ENCODE measurements at places on chromosomes 1 and 21.

- no peak for ATAC-seq
Measured at GRCh38 chr1:16175610-16176553, 20.0 kb upstream of the EPHA2 start.

DNA sequence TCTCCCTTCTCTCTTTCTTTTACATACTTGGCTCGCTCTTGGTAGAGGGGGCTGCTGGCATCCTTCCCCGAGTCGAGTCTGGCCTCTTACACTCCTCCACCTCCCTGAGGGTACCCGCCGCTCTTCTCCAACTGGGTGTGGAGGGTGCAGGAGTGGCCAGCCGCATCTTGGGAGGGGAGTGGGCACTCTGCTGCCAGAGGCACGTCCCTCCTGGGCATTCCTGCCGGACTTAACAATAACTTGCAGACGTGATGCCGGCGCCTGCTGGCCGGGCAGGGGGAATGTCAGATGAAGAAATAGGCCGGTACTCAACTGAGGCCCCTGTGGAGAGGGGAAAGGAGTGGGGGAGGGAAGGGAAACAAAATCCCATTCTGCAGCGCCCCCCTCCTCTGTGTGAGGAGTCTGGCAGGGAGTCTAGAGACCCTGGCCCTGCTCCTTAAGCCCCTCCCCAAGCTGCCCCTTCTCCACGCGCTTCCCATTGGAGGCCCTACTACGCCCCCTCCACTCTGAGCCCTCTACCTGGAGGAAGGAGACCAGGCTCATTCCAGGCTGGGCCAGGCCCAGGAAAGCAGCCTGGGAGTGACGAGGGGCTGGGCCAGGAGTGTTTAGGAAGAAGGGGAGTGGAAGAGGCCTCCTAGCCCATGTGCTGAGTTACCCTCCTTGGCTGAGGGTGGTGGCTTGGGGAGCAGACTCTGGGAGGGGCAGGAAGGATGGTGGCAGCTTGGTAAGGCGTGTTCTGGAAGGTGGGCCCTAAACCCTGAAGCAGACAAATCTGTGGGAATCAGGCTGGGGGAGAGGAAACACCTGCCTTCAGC is 1.8 kb downstream of the ATP2B4 start:
- peak; percentile 61 for ATAC-seq

DNA sequence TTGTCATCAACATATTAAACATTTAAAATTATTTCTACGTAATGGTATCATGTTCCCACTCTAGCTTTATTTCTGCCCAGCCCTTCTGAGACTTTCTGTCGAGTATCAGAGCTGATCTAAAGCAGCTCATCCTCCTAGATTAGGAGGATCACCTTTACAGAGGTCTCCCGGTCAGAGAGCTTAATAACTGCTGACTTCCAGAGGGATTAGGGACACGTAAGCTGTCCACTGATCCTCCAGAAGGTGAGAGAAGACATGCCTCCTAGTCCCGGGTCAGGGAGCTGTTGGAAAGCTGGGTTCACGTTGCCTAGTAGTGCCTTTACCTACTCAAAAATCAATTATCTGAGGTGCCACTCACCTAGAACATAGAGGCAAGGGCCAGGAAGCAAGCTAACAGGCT is 31.2 kb upstream of the NADK start:
- no peak for ATAC-seq

DNA sequence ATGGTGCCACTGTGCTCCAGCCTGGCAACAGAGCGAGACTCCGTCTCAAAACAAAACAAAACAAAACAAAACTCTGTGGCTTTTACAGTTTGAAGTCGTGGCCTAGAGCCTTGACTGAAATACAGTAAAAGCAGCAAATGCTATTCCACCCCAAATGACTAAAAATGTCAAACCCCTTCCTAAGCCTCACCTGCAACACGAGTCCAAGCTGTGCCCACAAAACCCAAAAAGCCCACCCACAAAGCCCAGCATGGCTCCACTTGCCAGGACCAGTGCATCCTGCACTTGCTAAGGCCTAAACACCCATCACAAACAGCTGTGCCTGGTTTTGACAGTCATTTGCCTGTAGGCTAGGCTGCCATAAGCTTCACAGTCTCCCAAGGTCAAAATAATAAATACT is 21.3 kb downstream of the VAV3 start:
- ATAC-seq = no peak

GRCh38 chr1:2778220-2778592 is 23.3 kb downstream of the TTC34 start:
- ATAC-seq = no peak

GRCh38 chr1:54834007-54834541 is 33.0 kb upstream of the TTC22 start:
- ATAC-seq = no peak

DNA sequence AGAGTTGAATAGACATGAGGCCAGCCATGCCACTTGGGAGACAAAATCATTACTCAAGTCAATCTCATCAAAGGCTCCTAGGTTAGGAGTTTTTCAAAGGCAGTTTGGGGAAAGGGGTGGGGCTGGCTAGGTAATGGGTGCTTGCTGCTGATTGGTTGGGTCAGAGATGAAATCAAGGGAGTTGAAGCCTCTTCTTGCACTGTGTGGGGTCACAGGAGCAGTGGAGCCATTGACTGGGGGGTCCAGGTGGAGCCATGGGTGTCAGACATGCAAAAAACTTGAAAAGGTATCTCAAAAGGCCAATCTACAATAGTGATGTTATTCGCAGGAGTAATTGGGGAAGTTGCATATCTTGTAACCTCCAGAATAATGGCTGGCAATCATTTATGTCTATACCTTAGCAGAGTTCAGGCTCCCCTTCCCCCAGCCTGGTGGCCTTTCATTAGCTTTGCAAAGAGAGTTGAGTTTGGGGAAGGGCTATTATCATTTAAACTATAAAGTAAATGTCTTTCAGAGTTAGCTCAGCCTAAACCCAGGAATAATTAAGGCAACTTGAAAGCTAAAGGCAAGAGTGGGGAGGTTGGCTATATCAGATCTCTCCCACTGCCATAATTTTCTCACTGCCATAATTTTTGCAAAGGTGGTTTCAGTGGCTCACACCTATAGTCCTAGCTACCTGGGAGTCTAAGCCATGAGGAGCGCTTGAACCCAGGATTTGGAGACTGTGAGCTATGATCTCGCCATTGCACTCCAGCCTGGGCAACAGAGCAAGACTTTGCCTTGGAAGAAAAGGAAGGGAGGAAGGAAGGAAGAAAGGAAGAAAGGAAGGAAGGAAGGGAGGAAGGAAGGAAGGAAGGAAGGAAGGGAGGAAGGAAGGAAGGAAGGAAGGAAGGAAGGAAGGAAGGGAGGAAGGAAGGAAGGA is 7.8 kb upstream of the PINK1 start:
- no peak for ATAC-seq

DNA sequence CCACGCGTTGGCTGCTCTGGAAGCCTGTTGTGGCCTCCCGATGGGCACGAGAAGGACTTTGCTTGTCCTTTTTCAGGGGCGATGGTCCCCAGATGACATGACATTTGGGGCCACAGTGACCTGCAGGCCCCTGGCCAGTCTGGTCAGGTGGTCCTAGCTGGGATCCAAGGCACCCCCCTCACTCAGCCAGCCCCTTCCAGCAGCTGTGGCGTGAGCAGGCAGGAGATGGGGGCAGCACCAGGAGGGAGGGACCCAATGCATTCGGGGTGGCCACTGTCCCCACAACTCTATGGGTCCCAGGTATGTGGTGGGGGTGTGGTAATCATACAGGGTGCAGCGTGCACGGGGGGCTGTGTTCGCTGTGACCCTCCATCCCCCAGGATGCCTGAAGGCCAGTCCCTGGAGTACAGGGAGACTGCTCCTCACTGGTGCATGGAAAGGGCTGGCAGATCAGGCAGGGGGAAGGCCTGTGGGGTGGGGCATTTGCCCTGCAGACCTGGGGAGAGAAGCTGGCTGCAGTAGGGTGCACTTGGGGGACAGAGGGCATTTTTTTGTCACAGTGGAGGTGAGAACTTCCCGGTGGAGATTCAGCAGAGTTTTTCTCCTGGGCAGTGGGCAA is 31.7 kb downstream of the WNT3A start:
- no peak for ATAC-seq

DNA sequence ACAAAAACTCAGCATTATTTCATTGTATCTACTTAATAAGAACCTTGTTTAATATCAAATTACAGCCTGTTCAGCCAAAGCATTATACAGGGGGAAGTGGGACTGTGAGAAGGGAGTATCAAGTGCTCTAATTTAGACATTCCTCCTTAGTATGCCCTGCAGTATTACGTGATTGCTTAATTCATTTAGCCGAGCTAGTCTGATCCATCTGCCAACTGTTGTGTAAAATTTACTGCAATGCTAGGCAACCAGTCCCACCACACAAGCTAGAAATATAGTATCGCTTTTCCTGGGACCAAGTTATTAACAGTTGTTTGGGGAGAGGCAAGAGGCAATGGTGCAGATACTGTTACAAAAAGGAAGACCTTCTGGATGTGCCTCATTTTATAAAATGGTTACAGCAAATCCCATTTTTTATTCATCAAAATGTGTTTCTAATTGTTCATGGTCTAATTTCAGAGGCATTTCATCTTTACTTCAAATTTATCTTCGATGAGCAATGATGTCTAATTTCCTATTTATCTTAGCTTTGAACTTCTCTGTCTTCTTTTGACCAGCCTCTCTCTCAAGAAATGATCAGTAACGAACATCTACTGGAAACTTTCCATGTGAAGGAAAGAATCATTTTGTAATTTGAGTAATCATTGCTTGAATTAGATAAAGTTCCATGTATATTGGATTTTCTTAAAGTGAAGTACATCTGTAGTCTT is 283.3 kb downstream of the DUSP10 start:
- ATAC-seq = no peak

DNA sequence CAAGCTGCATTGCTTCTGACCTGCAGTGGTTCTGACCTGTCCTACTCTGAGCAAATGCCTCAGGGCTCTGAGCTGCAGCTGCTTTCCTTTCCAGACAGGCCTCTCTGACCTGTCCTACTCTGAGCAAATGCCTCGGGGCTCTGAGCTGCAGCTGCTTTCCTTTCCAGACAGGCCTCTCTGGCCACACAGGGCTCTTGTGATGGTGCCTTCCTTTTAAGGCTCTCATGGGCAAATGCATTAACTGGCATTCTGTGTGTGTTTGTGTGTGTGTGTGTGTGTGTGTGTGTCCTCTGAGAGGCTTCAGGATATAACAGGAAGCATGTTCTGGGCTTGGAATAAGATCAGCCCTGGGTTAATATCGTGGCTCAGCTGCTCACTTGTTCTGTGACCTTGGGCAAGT is 131.3 kb downstream of the NTPCR start:
- peak; percentile 34 for ATAC-seq

- no peak for ATAC-seq
Measured at GRCh38 chr1:154941333-154942013, 5.0 kb upstream of the PMVK start.

DNA sequence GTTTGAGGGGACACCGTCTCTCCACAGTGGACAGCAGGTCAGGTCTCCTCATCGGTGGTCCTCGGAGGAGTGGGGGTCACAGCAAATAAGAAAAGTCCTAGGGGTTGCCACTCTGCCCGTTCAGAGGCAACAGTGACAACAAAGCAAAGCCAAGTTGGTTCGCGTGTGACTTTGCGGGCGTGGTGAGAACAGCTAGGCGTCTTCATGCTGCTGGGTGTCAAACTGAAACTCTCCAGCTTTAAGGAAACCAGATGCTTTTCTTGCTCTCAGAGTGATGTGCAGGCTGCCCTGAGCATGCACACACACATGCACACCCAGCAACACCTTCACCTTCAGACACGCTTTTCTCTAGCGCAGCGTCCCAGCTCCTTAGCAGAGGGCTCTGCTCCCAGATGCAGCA is 70.1 kb upstream of the ARHGEF16 start:
- no peak for ATAC-seq

DNA sequence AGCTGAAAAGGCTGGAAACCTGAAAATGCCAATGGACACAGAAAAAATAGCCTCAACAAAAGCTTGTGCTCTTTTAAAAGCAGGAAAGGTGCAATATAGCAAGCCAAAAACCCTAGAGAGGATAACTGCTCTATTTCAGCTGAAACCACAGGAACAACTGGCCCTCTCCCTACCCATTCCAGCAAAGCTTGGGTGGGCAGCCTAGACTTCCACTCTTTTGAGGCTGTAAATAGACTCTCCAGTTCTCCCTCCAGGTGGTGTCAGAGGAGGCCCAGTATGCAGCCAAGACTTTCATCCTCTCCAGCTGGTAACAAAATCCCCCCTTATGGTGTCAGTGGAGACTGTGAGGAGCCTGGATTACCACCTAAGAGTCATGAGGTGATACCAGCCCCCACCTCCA is 206.9 kb upstream of the PLD5 start:
- no peak for ATAC-seq

Data from esophagus mucosa (tissue), 1 donor.